ENCODE measurements at places on chromosomes 1 and 21. TPM values are rescaled to one million over a fixed set of nuclear protein-coding genes. Genes with fewer than 3 reads are reported as not detected.

Gene ZNF436
- 10.5 TPM for total RNA-seq

DNA sequence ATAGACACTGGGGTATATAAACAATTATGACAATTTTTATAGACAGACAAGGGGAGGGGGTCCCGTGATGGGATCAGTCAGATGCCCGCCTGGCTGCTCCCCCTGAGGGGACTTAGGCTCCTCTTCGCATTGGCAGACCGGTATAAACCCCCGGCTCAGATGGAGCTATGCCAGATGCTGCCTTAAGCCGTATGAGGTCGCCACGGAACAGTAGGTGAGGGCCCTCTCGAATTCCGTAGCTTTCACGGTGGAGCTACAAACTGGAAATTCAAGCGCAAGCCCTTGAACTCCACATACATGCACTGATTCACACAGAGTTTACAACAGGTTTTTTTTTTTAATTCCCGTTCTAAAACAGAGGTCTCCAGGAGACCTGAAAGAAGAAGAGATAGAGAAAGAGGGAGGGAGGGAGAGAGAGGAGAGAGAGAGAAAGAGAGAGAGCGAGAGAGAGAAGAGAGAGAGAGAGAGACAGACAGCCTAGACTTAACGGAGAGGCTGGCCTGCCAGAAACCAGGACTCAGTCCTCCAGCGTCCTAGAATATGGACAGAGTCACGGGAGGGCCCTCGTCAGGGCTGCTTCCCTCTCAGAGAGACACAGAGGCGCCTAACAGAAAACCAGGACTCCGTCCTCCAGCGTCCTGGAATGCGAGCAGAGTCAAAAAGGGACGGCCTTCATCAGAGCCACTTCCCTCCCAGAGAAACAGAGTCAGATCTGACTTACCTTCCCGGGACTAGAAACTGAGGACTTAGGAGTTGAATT is 24.4 kb upstream of the TMEM54 start:
- no peak overlapping the region for H3K4me3 ChIP-seq
- no peak overlapping the region for H3K27ac ChIP-seq
- no peaks in the 10 kb centered on the region for H3K36me3 ChIP-seq
- no peaks in the 10 kb centered on the region for H3K27me3 ChIP-seq

GRCh38 chr1:2050461-2050792 is 216 bp downstream of the PRKCZ start:
- peak; percentile 65 for DNase-seq
- H3K27ac ChIP-seq, result no peak overlapping the region
- H3K4me3 ChIP-seq, result peak overlapping the region; percentile 90
- H3K36me3 ChIP-seq, result peaks cover 2% of the 10 kb centered on the region

DNA sequence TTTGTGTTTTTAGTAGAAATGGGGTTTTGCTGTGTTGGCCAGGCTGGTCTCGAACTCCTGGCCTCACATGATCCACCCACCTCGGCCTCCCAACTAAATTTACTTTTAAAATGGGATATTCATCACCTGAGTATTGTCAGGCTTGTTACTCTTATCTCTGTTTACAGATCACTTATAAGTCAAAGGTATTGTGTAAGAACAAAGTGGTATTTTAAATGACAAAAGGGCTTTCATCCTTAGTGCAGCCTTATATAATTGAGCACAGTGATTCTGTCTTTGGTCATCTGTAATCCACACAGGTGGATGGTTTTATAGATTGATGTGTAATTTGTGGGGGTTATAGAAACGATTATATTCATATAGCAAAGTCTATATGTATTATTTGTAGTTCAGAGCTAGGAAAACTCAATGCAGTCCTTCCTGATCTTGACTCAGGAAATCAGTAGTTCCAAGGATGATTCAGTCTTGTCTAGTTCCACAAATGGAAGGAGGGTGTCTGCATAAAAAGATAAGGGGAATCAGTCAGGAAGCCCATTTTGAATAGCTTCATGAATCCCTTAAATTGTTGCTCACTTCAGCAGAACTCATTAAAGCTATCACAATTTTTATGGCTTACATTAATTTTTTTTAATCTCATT is 34.6 kb downstream of the STXBP3 start:
- H3K36me3 ChIP-seq, result peaks cover 53% of the 10 kb centered on the region
- no peak overlapping the region for H3K27ac ChIP-seq
- no peaks in the 10 kb centered on the region for H3K4me1 ChIP-seq
- H3K4me3 ChIP-seq, result no peak overlapping the region
- no peak for DNase-seq

- H3K27ac ChIP-seq, result no peak overlapping the region
- no peaks in the 10 kb centered on the region for H3K27me3 ChIP-seq
Measured at GRCh38 chr21:39688010-39688409, 57.0 kb upstream of the IGSF5 start.

Gene PGLYRP4
- total RNA-seq, result not detected

Gene VCAM1
- total RNA-seq, result not detected

DNA sequence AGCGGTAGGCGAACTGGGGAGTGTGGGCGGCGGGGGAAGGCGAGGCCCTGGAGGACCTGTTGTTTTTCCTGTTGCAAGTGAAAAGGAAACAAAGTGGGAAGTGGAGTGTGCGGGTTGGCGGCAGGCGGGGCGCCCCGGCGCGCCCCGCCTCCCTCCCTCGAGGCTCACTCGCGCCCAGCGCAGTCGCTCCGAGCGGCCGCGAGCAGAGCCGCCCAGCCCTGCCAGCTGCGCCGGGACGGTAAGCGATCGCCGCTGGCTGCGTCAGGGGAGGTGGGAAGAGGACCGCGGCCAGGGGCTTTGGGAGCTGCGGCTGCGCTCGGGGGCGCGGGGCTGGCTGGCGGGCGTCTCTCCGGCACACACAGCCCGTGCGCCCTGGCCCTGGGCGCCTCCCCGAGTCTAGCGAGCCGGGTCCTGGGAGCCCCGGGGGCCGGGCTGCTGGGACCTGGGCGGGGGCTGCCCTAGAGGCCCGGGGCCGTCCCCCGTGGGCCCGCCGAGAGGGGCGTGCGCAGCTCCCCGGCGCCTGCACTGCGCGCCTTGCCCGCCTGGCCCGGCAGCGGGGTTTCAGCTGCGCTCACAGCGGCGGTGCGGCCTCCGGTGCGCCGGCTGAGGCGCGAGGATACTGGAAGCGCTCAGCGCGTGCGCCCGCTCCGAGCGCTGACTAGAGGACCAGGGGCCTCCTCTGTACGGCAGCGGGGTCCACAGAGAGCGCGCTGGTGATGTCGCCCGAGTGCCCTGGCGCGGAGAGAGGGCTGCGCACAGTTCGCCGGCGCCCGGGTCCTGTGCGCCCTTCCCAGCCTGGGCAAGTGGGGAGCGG is at the start of gene PIK3CD:
TSS of gene PIK3CD (plus strand) at position 167 of the 814 bp plus-strand sequence. CDS start 58,725 bp downstream, outside the sequence.
- no peak within 1 kb of the TSS for H3K27ac ChIP-seq
- H3K4me3 ChIP-seq, result peak within 1 kb of the TSS; percentile 62
- no peaks in the 10 kb centered on the region for H3K4me1 ChIP-seq

- H3K36me3 ChIP-seq, result no peaks in the 10 kb centered on the region
- H3K4me3 ChIP-seq, result no peak overlapping the region
- peak; percentile 79 for DNase-seq
- no peak overlapping the region for H3K27ac ChIP-seq
Measured at GRCh38 chr1:204380293-204380831, 20.6 kb upstream of the PLEKHA6 start.

DNA sequence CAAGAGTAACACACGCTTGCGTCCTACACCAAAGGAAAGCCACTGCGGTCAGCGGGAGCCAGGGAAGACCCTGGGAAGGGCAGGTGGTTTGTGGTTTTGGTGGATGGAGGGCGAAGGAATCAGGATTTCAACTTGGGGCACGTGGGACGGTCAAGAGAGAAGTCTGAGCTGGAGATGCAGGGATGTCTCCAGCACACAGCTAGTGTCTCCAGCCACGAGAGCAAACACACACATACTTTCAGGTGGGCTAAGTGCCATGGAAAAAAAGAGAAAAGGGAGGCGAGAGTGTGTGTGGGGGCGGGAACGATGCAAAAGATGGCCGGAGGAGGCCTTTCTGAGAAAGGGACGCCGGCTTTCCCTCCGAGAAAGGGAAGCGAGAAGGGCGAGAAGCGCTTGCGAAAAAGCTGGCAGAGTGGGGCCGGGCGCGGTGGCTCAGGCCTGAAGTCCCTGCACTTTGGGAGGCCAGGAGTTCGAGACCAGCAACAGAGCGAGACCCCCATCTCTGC is 1.4 kb upstream of the SRRM1 start:
- H3K4me1 ChIP-seq, result peaks cover 28% of the 10 kb centered on the region
- peaks cover 15% of the 10 kb centered on the region for H3K36me3 ChIP-seq
- peak overlapping the region; percentile 77 for H3K4me3 ChIP-seq
- DNase-seq, result no peak
- no peaks in the 10 kb centered on the region for H3K27me3 ChIP-seq

Gene SELP
- total RNA-seq, result not detected

GRCh38 chr1:11328444-11328843 is 55.4 kb downstream of the UBIAD1 start:
- H3K4me3 ChIP-seq, result no peak overlapping the region
- no peaks in the 10 kb centered on the region for H3K27me3 ChIP-seq
- peak overlapping the region; percentile 71 for H3K27ac ChIP-seq
- H3K36me3 ChIP-seq, result no peaks in the 10 kb centered on the region
- no peak for DNase-seq
- H3K4me1 ChIP-seq, result 0 out of 2 replicates have a peak, but pooled peaks cover 5% of the 10 kb centered on the region

- H3K36me3 ChIP-seq, result no peaks in the 10 kb centered on the region
- H3K27me3 ChIP-seq, result peaks cover 18% of the 10 kb centered on the region
- no peak overlapping the region for H3K27ac ChIP-seq
- H3K4me3 ChIP-seq, result no peak overlapping the region
- DNase-seq, result no peak
Measured at GRCh38 chr1:175089136-175089718, 21.6 kb downstream of the TNN start.

Gene TMEM240
- total RNA-seq, result 0.87 TPM

- H3K36me3 ChIP-seq, result no peaks in the 10 kb centered on the region
- peak; percentile 53 for DNase-seq
- H3K27me3 ChIP-seq, result no peaks in the 10 kb centered on the region
- H3K4me1 ChIP-seq, result no peaks in the 10 kb centered on the region
Measured at GRCh38 chr21:23936224-23936623, 1671.1 kb downstream of the MRPL39 start.

DNA sequence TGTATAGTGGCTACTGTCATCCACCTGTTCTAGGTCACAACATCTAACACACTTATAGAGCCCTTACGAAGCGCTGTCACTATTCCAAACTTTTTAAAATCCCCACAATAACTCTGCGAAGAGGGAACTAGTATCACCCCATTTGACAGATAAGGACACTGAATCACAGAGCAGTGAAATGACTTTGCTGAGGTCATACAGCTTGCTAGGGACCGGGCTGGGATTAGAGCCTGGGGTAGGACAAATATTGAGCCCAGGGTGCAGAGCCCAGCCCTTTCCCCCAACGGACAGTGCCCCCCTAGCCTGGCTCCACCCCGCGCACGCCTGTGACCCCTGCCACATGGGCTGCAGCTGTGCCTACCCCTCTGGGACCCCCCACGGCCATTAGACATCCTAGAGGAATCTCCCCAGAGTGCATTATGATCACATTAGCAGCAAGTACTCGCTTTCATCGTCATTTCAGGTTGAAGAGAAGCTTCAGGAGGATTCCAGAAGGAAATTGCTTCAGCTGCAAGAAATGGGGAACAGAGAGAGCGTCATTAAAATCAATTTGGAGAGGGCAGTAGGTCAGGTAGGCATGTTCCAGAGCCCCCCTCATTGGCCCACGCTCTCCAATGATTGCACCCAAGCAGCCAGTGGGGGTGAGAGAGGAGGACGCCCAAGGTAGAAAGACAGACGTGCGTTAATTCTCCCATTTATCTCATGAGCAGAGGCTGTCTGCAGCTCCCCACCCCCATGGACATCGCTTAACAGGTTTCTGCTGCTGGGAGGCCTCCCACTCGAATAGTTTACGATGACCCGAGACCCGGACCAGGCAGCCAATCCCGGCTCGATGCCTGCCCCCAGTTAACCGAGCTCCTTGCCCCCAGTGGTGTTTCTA is 77.2 kb downstream of the FHAD1 start:
- no peaks in the 10 kb centered on the region for H3K27me3 ChIP-seq
- DNase-seq, result no peak
- H3K27ac ChIP-seq, result no peak overlapping the region
- H3K4me3 ChIP-seq, result peak overlapping the region; percentile 12
- no peaks in the 10 kb centered on the region for H3K36me3 ChIP-seq

GRCh38 chr1:115765091-115765490 is 3.4 kb downstream of the CASQ2 start:
- H3K27ac ChIP-seq, result no peak overlapping the region
- DNase-seq, result no peak
- H3K27me3 ChIP-seq, result no peaks in the 10 kb centered on the region
- H3K4me1 ChIP-seq, result no peaks in the 10 kb centered on the region

DNA sequence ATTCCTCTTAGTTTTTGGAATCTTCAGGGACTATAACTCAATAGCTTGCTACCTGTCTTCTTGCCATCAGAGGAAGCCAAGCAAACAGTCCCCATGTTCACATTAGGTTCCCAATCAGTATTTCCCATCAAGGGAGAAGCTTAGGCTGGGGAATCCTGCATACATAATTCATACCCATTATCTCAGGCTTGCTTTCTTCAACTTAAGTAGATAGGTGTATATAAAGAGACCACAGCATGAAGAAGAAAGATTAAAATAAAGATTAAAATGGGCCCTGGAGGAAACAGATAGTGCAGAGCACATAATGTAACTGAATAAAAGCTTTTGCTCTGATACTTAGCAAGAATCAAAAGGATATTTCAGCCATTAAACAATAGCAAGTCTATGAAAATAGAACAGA is 29.0 kb upstream of the KCNK1 start:
- no peaks in the 10 kb centered on the region for H3K4me1 ChIP-seq
- no peaks in the 10 kb centered on the region for H3K36me3 ChIP-seq
- H3K4me3 ChIP-seq, result no peak overlapping the region
- DNase-seq, result no peak

Gene ZNF697
- total RNA-seq, result 3.9 TPM

GRCh38 chr1:245345191-245345884 is 190.6 kb downstream of the KIF26B start:
- H3K4me1 ChIP-seq, result no peaks in the 10 kb centered on the region
- peaks cover 81% of the 10 kb centered on the region for H3K27me3 ChIP-seq
- H3K36me3 ChIP-seq, result no peaks in the 10 kb centered on the region
- DNase-seq, result no peak
- no peak overlapping the region for H3K27ac ChIP-seq
- no peak overlapping the region for H3K4me3 ChIP-seq

GRCh38 chr1:26031611-26032220 is 10.1 kb downstream of the EXTL1 start:
- no peaks in the 10 kb centered on the region for H3K36me3 ChIP-seq
- no peaks in the 10 kb centered on the region for H3K27me3 ChIP-seq

DNA sequence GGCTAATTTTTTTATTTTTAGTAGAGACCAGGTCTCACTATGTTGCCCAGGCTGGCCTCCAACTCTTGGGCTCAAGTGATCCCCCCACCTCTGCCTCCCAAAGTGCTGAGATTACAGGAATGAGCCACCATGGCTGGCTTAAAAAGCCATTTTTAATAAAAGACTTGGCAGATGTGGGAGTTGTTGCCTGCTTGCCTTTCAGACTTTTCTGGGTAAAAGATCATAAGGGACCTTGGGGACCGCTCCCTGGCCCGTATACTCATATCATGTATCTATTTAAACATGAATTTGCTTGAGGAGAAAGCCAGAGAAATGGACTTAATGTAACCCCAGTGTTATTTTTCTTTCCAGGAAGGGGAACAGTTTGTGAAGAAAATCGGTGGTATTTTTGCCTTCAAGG is 23.4 kb upstream of the PODN start:
- H3K27me3 ChIP-seq, result no peaks in the 10 kb centered on the region
- no peak for DNase-seq
- no peak overlapping the region for H3K27ac ChIP-seq
- peaks cover 16% of the 10 kb centered on the region for H3K36me3 ChIP-seq
- H3K4me3 ChIP-seq, result no peak overlapping the region

Gene PPFIA4
- 3.4 TPM for total RNA-seq
